ENCODE measurements at places on chromosomes 7 and 10. TPM values are rescaled to one million over a fixed set of nuclear protein-coding genes. Genes with fewer than 3 reads are reported as not detected.

NKX1-2 gene
- total RNA-seq: not detected

PDCD4 gene
- total RNA-seq: 171 TPM

SLC39A12 gene
- under 0.01 TPM for total RNA-seq

C10orf62 gene
- total RNA-seq: 0.34 TPM

IFIT1B gene
- total RNA-seq: not detected

SCIN gene
- 2.6 TPM for total RNA-seq

ACSL5 gene
- 66.1 TPM for total RNA-seq

SEMA3A gene
- 80.2 TPM for total RNA-seq

- no peak for DNase-seq
These were observed 319.5 kb downstream of the DNAJB6 start for GRCh38 chr7:157656195-157656769.

DNA sequence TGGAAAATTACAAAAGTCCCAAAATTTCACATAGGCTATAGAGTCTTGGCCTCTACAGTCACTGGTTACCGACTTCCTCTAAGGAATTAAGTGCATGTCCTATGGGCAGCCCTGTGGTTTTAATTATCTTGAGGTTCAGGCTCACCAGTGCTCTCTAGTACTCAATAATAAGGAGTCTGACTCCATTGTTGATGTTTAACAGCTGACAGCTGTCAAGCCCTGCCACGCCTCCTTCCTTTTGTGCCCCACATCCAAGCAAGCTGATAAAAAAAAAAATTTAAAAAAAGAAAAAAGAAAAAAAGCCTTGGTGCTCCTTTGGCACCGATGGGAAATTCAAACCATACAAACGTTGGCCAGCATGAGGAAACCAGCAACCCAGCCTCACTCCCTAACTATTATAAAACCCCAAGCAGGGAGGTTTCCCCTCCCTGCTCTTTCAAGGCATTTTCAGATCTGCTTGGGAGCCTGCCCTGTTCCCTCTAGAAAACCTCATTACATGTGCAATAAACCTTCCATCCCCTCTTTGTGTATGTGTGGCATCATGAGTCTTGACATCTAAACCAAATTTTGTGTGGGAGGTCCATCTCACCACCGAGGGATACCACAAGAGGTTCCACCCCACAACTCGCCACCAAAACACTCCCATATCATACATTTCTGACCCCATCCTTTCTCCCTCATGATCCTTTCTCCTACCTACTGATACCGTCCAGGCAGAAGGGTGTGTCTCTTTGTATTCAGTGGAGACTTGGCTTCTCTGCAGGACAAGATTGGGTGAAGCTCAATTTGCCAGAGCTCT is 70.9 kb upstream of the CCDC71L start:
- DNase-seq: peak; percentile 73

DNA sequence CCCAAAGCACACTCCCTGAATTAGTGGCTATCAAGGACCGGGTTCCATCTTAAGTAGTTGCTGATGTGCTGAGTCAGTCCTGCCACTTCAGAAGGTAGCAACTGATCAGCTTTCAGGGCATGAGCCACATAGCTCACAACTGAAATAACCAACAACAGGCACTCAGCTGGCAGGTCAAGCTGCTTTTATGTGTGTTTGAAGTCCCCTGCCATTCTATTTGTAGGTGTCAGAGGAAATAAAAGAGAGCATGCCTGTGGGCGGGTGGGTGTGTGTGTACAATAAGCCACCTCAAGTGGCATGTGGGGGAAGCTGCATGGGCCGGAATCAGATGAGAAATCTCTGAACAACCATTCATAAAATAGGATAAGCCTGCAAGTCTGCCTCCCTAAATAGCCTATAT is 114.3 kb upstream of the YAE1 start:
- no peak for DNase-seq

DNA sequence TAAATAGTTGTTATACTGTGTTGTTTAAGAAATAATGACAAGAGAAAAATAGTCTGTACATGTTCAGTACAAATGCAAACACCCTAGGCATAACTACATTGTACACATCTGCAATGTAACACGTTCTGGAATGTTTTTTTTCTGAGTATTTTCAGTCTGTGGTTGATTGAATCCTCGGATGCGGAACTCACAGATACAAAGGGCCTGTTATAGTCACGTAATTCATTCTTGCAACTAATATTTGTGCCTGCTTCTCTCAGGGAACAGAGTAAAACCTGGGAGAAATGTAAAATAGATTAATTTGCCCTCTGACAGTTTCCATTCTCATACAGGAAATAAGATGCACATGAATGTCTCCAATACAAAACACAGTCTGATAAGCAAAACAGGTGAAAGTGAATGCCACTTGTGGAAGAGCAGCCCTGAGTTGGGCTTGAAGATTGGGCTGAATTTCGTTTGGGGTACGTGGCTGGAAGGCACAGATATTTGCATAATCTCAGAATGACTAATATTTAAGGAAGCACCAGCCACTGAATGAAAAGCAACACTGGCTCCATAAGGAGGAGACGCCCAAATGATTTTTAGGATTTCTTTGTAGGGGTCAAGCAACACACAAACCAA is 19.1 kb downstream of the DENND2A start:
- no peak for DNase-seq

DNA sequence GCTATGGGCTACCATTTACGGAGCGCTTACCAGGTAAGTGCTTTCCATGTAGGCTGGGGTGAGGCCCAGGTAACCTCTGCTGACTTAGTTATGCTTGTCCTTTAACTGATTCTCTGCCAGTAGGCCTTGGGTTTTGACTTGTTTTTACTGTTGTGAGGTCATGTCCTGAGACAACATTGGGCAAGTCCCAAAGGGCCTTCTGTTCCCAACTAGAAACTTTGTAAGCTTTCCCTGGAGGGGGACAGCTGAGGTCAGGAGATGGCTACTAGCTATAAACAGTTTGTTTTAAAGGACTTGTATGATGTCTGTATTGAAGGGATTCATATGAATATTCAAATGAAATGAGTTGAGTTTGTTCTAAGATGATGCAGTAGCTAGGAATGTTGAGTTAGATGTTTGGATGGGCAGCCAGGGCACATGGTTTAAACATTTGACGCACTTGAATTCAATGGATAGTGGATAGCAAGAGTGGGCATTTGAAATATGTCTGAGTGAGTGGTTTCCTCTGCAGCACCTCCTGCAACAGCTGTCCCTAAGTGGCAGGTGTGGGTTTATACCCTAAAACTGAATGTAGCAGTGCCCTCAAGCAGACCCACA is 10.0 kb upstream of the SGPL1 start:
- DNase-seq: no peak

DNA sequence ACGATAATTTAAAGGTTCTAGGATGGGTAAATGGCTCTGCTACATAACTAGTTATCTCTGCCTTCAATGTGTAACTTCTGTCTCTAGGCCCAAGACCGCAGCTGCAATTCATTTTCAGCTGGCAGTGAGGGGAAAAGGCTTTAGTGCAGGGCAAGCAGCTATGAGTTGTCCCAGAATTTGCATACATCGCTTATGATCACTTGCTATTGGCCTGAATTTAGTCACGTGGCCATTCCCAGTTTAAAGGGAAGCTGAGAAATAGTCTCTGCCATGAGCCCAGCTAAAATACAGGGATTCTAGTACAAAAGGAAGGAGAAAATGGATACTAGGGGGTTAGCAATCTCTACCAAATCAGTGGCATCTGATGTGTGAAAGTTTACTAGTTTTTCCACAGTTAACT is 145.8 kb upstream of the IMMP2L start:
- no peak for DNase-seq

GRCh38 chr7:136964347-136964746 is 95.9 kb downstream of the CHRM2 start:
- DNase-seq: no peak

- DNase-seq: no peak
These were observed 8.4 kb downstream of the SFRP5 start for GRCh38 chr10:97763411-97763810.

- peak; percentile 70 for DNase-seq
These were observed at the start of gene PIK3CG for GRCh38 chr7:106865130-106866041. Gene PIK3CG, plus strand, starts transcription at chr7:106865282. Its CDS starts 2,280 bp downstream, at chr7:106867562.

- DNase-seq: no peak
These were observed 10.2 kb downstream of the PLEKHA8 start for GRCh38 chr7:30038196-30038980.

GRCh38 chr7:6252748-6253147 is 19.7 kb downstream of the CYTH3 start:
- no peak for DNase-seq

DNA sequence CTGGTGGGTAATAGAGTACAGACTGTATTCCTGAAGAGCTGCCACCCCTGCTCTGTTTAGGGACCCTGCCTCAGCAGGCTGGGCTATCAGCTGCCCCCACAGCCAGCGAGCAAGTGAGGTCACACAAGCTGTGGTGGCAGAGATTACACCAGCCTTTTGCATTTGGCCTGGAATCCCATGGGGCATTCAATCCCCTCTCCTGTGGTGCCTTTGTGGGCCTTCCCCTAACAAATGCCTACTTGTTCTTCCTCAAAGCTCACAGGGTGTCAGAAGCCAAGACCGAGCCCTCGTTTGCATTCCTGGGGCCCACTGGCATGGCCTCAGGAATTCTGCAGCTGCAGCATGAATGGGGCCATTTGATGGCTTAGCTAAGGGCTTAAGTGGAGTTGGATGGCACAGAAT is 212.7 kb upstream of the PHYHIPL start:
- DNase-seq: no peak

DNA sequence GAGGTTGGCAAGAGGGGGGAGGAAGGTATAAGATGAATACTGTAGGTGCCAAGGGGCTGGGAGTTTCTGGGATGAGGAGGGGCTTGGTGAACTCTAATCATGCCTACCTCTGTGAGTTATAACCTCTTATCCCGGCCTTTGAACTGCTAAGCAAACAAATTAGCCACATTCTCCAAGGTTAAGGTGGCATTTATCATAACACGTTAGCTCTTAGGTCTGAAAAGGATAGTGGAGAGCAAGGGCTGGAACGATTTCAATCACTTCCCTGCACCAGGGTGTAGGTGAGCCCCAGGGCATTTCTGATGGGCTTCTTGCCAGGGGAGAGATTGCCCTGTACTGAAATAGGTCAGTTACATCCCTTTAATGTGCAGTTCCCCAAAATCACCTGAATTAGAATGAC is 28.6 kb upstream of the DMBT1 start:
- no peak for DNase-seq

DNA sequence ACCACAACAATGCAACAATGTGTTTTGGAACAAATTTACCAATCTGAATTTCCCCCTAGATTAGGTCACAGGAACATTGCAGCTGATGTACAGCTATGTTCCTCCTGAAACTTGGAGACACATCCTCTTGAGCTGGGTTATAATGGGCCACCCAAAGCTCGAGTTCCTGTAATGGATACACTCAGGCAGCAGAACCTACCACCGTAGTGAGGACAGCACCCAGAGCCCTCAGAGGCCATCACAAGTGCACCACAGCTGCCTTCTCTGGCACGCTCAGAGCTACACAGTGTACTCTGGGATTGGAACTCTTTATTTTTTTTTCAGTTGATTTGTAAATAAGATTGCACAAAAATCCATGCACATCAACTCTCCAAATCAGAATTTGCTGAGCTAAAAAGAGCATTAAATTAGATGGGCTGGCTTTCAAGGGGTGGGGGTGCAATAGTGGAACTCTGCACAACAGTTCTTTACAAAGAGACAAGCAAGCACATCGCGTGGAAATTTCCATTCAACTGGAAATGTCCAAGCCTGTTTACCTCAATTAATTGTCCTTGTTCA is 56.7 kb downstream of the EGFR start:
- no peak for DNase-seq

DNA sequence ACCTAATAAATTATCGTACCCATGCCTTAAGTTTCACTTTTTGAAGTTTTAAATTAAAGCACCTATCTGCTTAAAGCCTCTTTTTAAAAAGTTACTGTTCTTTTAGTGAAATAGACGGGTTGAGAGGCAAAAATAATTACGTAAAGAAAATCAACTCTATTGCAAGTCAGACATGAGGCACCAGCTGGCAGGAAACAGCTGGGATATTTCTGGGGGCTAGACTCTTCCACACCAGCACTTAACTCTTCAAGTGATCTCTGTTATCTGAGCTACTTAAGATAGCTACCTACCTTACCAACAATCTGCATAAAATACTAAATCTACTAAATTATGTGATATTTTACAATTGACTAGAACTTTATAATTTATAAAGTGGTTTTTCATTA is 35.8 kb downstream of the GBF1 start:
- peak; percentile 65 for DNase-seq

Data from dermis blood vessel endothelial cell (primary cell).